DMS53 (cell line): ENCODE measurements at places on chromosomes 6 and 20.
A peak's percentile ranks its signal among the peaks of the same experiment; 100 is the strongest.

DNA sequence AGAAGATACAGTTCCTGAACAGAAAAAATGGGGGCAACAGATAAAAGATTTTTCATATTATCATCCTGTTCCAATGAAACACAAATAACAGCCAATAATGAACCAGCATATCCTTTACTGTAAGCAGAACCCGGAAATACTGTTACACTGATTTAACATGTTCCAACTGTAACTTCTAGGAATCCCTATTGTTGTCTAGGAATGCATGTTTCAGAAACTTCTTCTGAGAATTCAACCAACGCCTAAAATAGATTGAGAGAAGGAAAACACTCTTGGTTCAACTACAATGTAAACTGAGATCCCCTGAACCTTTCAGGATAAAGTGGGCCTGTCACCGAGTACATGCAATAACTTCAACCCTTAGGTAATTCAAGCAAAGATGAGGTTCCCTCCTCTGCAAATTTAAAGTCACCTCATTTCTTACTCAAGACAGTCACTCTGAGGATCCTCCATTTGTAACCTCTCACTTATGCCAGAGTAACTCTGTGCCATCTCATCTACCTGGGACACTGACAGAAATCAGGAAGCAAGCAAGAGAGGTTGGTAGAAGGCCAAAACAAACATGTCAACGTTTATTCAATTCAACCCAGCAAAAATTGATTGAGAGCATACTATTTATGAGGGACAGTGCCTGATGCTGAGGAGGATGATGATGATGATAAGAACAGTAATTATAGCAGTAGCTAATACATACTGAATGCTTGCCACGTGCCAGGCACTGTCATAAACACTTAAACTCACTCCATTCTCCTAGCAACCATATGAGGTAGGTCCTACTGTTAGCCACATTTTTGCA lies 14.1 kb downstream of the UBE3D start:
- DNase-seq, result peak; percentile 67

DNA sequence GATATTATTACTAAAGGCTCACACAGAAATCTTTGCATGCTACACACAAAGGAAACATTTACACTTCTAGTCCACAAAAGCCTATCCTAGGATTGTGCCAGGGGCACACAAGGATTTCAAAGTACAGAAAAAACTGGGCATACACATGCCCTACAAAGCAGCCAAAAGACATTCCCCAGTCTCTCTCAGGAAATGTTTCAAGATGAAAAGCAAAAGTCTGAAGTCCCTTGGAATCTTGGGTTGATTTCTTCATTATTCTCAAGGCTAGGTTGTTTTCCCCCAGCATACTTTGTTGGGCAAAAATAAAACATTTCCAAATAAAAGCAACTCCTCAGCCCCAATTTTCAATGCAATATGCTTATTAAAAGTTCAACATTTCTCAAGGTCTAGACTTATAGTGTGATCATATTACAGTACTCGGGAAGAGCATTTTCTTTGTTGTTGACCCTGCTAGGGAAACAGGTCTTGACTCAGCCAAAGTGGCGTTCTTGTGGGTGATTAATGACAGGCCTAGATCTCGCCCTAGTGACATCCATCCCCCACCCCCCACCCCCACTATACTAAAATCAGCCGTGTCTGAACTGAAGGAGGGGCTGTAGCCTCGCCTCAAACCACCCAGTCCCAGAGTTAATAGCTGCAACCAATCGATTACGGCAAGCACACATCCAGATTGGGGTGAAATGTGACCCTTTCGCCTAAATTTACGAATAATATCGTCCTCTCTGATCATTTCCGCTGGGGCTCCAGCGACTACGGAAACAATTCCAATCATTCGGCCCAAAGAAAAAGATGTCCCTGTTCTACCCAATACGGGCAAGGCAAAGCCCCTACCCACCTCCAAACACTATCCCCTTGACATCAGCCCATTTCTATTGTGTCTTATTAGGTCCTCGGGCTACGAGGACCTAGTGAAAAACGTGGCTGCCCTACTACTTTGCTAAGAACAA lies 1.4 kb downstream of the AKIRIN2 start:
- peak; percentile 71 for DNase-seq

- DNase-seq, result no peak
These were observed 3.7 kb upstream of the RNF144B start for GRCh38 chr6:18383441-18383840.

GRCh38 chr6:131641554-131641953 lies 4.5 kb downstream of the ENPP3 start:
- no peak for DNase-seq

DNA sequence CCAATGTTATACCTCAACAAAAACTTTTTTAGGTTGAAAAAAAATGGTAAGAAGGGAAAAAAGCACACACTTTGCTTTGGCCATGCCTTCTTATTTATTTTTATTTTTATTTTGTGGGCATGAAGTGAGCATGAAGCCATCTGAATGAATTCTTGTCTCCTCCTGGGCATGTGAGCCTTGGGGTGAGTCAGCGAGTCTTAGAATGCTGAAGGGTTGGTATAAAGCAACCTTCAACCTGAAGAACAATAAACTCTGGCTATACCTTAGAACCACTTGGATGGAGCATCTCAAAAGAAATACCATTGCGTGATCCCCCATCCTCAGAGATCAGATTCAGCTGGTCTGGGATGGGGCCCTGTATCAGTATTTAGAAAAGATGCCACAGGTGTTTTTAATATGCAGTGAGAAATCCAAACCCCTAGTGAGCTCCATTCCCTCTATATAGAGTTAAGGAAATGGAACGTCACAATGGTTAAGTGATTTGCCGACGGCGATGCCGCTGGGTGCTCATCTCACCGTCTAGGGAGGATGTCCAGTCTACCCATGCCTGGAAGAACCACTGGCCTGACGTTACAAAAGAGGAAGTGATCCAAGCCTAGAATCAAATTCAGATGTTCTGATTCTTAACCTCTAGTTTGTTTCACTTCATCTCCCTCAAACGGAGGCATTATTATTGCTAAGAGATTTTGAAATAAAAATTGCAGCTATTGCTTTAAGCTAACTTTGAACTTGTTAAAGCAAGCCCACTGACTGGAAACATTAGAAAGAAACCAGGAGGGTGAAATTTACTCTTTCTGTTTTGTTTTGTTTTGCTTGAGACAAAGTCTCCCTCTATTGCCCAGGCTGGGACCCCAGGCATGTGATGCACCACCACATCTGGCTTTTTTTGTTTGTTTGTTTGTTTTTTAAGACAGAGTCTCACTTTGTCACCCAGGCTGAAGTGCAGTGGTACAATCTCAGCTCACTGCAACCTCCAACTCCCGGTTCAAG lies 67.1 kb downstream of the EDN1 start:
- DNase-seq, result no peak

DNA sequence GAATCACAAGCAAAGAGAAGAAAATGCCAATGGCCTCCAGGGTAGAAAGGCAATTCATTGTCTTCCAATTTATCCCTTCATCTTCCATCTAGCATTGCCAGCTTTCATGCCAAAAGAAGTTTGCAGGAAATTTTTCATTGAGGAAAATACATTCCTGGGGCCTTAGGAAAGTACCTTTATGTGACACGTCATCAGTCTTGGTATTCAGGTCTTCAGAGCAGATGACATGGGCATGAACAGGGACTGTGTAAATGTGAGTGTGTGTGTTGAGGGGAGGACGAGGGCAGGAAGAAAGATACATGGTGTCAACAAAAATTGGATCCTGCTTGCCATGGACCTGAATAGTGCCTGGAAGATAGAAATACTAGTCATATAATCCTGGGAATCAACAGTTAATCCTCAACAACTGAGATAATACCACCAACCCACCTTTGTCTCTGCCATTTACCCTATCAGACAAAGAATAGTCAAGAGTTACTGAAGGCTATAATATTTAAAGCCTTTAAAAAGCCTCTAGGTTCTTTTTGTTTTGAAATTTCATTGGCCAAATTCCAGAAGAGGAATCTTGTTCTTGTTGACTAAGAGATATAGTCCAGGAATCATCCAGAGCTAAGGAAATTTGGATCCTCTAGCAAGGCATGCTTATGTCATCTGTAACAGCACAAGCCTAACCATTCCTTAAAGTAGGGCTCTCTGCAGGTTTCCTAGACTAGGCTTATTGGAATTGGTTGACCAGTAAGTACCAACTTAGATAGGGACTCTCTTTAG lies 405.8 kb upstream of the SASH1 start:
- no peak for DNase-seq

GRCh38 chr6:75221116-75221515 lies 15.3 kb upstream of the COL12A1 start:
- DNase-seq, result no peak

- DNase-seq, result no peak
These were observed 137.1 kb downstream of the SMOC2 start for GRCh38 chr6:168578036-168578435.

GRCh38 chr6:40419946-40420728 lies 167.0 kb downstream of the LRFN2 start:
- DNase-seq, result no peak

DNA sequence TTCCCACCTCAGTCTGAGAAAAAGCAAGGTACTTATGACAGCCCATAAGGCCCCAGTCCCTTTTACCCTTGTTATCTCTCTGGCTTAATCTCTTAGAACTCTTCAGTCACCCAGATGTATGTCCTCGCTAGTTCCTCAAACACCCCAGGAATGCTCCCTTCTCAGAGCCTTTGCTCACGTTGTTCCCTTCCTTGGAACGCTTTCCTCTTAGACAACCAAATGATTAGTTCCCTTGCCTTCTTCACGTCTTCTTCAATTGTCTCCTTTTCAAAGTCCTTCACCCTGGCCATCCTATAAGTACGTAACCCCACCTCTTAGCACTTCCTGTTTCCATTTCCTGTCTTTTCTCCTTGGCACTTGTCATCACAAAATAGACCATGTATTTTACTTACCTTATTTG lies 1.1 kb upstream of the APOBEC2 start:
- no peak for DNase-seq

DNA sequence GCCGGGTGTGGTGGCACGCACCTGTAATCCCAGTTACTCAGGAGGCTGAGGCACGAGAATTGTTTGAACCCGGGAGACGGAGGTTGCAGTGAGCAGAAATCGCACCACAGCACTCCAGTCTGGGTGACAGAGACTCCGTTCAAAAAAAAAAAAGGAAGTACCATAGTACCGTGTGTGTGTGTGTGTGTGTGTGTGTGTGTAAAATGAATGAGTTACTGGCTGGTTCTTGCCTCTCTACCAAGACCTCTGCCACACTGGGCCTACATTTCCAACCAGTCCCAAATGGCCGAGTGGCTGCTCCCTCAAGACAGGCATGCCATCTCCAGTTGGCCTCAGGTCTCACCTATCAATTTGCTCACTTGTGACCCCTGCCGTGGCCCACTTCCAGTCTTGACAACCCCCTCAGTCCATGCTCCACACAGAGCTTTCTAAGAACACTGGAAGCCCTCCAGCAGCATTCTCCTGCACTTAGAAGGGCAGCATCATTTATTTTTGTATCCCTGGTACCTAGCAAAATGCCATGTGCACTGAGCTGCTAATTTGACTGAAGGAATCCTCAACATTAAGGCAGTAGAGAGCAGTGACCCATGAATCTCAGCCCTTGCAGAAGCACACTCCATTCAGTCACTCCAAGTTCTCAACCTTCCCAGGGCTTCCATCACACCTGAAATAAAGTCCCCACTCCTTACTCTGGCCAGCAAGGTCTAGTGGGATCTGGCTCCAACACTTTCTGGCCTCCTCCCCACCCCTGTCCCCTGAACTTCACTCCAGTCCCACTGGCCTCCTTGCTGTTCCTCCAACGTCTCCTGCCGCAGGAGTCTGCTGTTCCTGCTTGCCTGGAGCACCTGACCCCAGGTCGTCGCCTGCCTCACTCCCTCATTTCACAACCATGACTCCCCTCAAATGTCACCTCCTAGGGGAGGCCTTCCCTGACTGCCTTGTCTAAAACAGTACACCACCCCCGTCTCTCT lies 29.9 kb downstream of the COX4I2 start:
- no peak for DNase-seq

GRCh38 chr6:18792866-18793265 lies 405.7 kb downstream of the RNF144B start:
- no peak for DNase-seq

GRCh38 chr6:33445119-33445603 lies 9.2 kb upstream of the ZBTB9 start:
- DNase-seq, result no peak

GRCh38 chr6:90846824-90847223 lies 260.0 kb upstream of the MAP3K7 start:
- DNase-seq, result peak; percentile 53

GRCh38 chr6:4163408-4164116 lies 28.2 kb upstream of the ECI2 start:
- no peak for DNase-seq

- peak; percentile 90 for DNase-seq
These were observed 143.8 kb downstream of the UNC5CL start for GRCh38 chr6:40894962-40895799.

DNA sequence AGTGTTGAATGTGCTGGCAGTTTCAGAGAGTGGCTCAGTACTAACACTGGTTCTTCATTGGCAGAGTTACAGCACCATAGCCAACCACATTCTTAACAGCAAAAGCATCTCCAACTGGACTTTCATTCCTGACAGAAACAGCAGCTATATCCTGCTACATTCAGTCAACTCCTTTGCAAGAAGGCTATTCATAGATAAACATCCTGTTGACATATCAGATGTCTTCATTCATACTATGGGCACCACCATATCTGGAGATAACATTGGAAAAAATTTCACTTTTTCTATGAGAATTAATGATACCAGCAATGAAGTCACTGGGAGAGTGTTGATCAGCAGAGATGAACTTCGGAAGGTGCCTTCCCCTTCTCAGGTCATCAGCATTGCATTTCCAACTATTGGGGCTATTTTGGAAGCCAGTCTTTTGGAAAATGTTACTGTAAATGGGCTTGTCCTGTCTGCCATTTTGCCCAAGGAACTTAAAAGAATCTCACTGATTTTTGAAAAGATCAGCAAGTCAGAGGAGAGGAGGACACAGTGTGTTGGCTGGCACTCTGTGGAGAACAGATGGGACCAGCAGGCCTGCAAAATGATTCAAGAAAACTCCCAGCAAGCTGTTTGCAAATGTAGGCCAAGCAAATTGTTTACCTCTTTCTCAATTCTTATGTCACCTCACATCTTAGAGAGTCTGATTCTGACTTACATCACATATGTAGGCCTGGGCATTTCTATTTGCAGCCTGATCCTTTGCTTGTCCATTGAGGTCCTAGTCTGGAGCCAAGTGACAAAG lies 17.0 kb upstream of the ADGRF4 start:
- DNase-seq, result peak; percentile 36

DNA sequence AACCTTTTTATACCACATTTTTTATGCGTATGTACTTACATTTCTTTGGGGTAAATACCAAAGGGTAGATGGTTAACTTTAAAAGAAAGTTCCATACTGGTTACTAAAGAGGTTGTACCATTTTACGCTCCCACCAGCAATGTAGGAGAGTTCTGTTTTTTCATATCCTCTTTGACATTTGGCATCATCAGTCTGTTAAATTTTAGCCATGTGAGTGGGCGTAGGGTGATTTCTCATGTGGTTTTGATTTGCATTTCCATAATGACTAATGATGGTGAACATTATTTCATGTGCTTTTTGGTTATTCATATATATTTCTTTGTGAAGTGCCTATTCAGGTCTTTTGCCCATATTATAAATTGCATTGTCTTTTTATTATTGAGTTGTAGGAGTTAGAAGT lies 194.2 kb downstream of the PRL start:
- no peak for DNase-seq

- no peak for DNase-seq
These were observed 90.8 kb upstream of the ELOVL5 start for GRCh38 chr6:53439556-53439955.

- no peak for DNase-seq
These were observed 36.0 kb downstream of the ZNF341 start for GRCh38 chr20:33767777-33768138.
